ENCODE measurements at places on chromosomes 2 and 18.

DNA sequence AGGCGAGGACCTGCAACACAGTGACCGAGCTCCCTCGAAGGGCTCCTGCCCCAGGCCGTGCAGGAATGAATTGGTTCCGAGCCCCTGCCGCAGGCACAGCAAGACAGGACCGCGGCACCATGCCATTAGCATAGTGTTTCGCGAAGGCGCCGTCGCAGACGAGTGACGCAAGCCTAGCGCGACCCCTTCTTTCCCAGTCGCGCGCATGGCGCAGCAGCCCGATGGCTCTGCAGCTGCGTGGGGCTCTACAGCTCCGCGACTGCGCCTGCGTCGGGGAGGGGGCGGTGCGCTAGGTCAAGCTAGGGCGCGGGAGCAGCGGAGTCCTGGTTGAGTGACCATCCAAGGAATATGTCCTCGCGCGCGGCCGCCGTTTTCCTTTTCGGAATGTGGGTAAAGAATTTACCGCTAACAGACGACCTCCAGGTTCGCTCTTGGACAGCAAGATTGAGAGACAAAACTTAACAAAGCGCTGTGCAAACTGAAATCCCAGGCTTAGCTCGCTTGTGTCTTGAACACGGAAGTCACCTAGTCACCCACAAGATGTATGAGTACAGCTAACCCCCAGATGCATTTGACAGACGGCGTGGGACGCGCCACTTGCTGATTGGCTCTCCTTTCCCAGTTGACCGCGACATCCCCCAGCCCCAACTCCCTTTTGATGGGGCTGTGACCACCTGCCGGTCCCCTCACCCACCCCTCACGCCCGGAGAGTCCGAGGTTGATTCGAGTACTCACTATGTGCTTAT lies at the start of gene TRMT61B:
Gene TRMT61B, minus strand, starts transcription at position 164 of the 746 bp plus-strand sequence. Its CDS starts 32 bp downstream, at position 132.
- DNase-seq: peak; percentile 96

DNA sequence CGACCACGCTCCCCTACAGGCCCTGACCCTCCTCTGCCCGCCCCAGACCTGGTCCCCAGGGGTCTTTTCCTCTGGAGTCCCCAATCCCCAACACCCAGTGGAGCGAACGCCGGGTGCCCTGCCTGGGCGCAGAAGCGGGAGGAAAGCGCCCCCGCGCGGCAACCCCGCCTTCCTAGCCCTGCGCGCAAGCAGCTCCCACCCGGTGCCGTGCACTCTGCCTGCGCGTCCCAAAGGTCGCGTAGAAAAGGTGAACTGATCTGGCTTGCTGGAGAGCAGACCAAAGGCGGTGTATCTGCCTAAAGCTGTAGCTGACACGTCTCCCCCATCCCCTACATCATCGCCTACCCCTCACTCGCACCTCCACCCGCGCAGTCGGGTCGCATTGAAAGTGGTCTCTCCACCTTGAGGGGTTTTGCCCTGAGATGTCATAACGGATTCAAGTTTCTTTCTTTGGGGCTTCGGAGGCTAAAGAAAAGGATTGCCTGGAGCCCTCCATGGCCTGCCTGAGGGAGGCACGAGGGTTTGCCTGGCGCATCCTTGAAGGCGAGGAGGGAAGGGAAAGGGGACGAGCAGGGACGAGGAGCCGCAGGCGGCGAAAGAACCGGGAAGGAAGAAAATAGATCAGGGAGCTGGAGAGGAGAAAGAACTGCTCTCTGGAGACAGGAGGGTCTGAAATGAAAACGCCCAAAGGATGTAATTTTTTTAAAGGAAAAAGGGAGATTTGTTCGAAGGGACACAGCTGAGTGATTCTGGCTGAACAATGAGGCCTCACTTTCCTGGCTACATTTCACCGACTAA lies 5.8 kb downstream of the GAD1 start:
- DNase-seq: peak; percentile 39

GRCh38 chr2:134402410-134402809 lies 148.5 kb downstream of the MGAT5 start:
- DNase-seq: no peak

DNA sequence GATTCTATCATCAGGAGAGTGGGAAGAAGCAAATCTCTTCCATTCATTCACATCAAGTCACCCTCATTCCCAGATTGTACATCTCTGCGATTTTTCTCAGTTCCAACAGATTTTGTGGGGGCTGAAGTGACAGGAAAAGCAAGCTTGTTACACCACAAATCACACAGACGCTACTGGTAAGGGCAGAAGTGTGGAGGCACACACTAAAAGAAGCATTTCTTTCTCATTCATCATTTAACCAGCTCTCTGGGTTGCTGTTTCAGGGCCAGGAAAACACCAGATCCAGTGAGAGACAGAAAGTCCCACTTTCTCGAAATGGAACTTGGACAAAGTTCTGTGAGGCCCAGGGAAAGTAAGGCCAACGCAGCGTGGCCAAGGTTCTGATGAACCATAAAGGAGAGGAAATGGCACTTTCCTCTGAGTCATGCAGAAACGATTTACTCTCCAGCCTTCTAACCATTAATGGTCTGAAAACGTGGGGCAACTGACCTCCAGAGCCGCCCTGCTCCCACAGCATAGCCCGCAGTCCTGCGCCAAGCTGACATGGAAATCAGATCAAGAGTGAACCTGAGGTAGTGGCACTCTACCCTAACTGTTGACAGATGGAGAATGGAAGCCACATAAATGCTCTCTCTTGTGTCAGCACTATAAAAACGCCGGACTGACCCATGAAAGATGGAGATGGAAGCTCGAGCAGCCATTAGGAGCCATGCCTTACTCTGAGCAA lies 191.0 kb downstream of the C1D start:
- DNase-seq: no peak

GRCh38 chr2:40095000-40095399 lies 315.9 kb upstream of the THUMPD2 start:
- DNase-seq: no peak

DNA sequence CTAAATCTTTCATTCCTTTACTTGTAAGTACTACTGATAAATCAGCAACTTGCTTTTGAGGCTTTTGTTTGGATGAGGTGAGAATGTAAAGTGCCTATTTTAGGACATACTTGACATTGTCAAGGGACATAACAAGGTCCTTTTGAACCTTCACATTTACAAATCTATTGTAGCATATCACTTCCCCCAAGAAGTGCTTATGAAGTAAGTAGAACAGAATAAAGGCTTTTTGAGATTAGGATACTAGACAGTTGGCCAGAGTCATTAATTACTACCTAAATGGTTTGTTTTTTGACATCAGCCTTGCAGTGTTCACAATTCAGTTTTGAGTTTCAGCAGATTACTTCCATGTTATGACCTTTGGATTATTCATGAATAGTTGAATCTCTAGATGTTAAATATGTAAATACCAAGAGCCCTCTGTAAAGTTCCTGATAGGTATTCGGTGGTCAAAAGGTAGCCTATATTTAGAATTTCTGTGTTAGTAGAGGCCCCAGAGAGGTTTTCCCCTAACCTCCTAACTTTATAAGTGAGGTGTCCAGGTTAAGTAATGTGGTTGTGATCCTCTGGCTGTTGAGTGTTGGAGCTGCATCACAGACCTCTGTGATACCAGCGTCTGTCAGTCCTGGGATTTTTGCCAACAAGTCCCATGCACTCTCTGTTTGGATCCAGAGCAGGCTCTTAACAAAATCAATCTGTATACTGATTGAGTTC lies 67.2 kb downstream of the LCLAT1 start:
- no peak for DNase-seq

- DNase-seq: no peak
These were observed 887 bp upstream of the ZNF396 start for GRCh38 chr18:35377875-35378573.

DNA sequence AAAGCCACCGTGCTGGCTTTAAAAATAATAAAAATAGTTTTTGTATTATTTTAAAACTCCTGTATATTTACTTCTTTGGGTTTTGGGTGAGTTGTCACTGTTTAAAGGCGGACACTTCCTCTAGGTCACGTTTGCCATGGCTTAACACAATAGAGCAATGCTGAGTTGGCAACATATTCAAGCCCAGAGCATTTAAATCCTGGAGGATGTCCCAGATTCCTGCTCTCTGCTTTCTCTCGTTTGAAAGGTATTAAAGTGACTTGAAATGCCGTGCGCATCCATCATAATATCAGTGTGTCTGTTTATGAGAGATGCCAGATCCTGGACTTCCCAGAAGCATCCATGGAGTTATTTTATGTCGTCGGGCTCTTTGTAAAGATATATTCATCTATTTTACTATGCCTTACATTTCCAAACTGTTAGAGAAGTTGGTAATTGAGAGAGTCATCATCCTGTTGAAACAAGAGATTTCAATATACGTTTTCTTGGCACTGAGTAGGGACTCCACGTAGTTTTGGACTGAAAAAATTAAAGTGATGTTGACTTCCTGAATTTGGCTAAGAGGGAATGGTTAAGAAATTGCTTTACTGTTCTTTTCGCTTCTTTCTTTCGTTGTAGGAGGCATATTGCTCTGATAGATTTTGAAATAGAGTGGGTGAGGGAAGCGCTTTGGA lies 150.6 kb downstream of the ZNF236 start:
- no peak for DNase-seq

DNA sequence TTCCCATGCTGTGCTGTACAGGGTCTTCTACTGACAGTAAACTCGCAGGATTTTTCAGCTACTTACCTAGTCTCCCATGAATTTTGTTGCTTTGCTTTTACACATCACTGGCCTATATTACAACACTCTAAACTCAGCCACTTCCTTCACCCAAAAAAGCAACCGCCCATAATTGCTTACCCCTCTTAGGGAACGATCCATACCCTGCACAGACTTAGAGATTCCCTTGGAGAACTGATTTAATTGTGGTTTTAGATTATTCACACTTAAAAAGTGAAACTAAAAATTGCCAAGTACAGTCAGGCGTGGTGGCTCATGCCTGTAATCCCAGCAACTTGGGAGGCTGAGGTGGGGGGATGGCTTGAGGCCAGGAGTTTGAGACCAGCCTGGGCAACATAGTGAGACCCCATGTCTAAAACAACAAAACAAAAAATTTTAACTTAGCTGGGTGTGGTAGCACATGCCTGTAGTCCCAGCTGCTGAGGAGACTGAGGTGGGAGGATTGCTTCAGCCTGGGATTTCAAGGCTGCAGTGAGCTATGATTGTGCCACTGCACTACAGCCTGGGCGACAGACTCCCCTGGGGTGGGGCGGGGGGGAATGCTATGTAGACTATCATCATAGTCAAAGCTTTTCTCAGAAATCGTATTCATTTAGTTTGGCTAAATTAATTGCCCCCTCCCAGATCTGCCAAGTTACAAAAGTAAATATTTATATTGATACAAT lies 19.3 kb downstream of the MRPL30 start:
- DNase-seq: no peak

DNA sequence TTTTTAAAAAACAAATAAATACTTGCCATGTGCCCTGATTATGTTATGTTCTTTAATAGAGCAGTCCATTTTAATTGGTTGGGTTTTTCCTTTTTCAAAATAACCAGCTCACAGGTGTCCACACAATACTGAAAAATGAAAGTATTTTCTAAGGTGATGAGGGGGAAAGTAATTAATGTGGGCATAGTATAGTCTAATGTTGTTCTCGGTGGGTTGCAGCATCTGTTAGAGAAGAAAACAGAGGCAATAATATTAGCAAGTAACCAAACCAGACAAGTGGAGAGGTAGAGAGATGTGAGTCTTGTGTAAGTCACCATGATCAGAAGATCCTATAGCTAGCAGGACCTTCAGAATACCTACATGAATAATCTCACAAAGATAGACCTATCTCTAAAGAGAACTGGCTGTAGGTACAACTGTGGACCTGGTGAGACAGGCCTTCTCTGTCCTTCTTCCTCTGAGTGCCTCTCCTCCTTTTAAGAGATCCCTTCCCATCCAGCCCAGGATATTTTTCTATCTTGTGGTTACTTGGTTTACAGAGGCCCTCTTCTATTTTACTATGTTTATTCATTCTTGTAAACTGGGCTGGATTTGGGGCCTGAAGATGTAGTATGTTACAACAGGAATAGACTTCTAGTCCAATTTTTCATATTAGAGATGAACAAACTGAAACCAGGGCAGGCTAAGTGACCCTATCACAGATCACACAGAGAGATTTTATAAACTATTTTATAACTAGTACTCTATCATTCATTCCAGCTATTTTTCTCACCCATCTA lies 67.1 kb upstream of the MSTN start:
- DNase-seq: no peak

DNA sequence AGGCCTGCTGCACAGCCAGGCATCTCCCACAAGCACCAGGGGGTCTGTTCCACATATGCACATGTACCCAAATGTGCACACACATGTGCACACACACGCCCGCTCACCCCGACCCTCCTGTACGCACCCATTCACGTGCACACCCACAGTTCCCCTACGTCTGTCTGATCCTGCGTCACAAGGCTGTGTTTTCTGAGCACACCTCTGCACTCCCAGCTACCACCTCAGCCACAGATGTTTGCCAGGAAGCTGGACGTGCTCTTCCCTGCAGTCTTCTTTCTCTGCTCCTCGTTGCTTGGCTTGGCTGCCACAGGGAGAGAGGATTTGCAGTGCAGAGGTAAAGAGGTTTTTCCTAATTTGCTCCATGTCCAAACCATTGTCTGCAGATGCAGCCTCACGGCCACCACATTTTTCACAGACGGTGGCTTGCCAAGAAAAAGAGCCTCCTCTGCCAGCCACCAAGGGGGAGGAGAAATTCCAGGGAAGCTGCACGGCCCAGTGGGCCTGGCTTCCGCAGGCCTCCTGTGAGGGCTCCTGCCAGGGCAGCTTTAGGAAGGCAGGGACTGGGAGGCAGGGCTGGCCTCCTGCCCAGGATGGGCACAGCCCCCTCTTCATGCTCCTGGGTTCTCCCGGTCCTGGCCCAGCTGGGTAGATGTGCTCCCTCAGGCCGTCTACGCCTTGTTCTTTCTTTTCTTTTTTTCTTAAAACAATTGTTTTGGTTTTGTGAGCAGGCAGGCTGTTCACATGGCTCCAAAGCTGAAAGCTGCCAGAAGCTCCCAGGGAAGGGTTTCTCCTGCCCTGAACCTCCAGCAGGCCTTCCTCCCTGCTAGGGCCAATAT lies 29.3 kb upstream of the HS6ST1 start:
- no peak for DNase-seq

DNA sequence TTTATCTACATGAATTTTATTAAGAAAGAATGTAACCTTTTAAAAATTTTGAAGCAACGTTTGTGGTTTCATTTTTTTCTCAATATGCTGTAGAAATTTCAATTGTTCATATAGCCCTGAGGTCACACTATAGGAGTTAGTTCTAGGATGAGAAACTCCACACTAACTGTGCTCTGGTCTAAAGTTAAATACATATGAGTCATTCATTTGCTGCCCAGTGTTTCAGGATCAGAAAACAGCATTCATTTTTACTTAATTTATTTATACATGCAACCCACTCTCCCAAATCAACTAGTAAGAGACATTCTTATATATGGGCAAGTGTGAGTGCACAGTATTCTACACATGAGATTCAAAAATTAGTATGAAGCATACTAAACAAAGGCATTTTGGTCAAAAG lies 137.9 kb downstream of the DOCK10 start:
- no peak for DNase-seq

- no peak for DNase-seq
These were observed 5.6 kb downstream of the TANK start for GRCh38 chr2:161165811-161166210.

- DNase-seq: no peak
These were observed 20.2 kb upstream of the ADAM23 start for GRCh38 chr2:206423147-206423546.
